ENCODE measurements at places on chromosomes 5 and 9. TPM values are rescaled to one million over a fixed set of nuclear protein-coding genes. Genes with fewer than 3 reads are reported as not detected.

- DNase-seq: no peak
Measured at GRCh38 chr9:134454476-134454857, 128.2 kb downstream of the RXRA start.

GRCh38 chr9:33742519-33742918 is 52.8 kb upstream of the PRSS3 start:
- no peak for DNase-seq

The BNC2 gene
- 46.8 TPM for polyA plus RNA-seq

The SV2C gene
- polyA plus RNA-seq: not detected

The ENTR1 gene
- polyA plus RNA-seq: 31.5 TPM

All from AG04450 (cell line).